Uterus (tissue), 4 donors: ENCODE measurements at places on chromosomes 3 and 15. TPM values are rescaled to one million over a fixed set of nuclear protein-coding genes. Genes with fewer than 3 reads are reported as not detected.

GRCh38 chr15:42137461-42138261, 18.8 kb downstream of the PLA2G4F start:
- DNase-seq, result no peak

The MELTF gene
- 0.77 TPM for total RNA-seq

DNA sequence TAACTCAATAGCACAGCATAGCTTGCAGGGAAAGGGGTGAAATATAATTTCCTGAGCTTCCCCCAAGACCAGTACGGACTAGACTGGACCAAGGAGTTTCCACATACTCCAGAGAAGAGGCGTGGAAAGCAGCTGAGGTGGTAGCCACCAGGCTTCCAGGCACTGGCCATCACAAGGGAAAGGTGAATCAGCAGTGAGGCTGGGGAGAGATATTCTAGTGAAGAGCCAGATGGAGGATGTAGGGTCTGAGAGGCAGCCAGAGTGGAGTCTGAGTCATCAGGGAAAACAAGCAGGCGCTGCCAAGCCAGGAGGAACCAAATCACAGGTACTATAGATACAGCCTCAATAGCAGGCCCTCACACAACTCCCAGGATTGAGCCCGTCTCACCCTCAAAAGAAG, 9.6 kb upstream of the RASA2 start:
- no peak for DNase-seq

- peak; percentile 26 for DNase-seq
These were observed 38.6 kb upstream of the HES1 start for GRCh38 chr3:194097141-194097882.

DNA sequence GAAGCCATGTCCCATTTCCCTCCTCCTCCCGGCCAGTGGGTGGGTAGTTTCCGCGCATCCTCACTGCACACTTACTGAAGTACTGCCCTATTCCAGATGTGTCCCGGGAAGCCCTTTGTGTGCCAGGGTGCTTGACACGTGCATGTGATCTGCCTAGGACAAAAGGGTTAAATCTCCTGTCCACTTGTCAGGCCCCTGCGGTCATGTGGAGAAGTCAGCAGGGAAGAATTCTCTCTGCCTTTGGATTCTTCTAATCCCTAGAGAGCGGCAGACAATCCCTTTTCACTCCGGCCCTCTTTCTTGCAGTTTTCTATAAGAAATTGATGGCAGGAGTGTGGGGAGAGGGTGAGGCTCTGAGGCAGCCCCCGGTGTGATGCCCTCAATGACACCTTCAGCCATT, 19.8 kb downstream of the ST8SIA2 start:
- no peak for DNase-seq
